ENCODE measurements at places on chromosomes 11 and 22.

DNA sequence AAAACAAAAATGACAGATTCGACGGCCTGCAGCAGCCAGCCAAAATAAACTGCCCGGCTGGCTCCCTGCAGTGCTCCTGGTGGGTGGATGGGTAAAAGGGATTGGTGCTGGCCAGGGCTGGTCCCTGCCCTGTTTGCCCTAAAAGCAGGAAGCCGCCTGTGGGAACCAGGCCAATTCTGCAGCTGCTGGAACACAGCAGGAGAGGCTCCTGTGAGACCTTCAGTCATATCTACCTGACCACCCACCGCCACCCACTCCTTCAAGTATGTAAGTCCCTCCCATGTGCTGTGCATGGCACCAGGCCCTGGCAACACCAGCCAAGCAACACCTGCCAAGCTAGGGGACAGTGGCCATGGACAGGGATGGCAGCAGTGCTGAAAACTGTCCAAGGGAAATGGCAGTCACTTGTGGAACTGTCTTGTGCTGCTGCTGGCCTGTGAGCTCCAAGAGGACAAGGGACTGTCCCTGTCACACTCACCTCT lies 48.7 kb upstream of the ARFGAP3 start:
- DNase-seq: no peak

- no peak for DNase-seq
Observed at GRCh38 chr11:7252683-7253213, 1.0 kb downstream of the SYT9 start.

DNA sequence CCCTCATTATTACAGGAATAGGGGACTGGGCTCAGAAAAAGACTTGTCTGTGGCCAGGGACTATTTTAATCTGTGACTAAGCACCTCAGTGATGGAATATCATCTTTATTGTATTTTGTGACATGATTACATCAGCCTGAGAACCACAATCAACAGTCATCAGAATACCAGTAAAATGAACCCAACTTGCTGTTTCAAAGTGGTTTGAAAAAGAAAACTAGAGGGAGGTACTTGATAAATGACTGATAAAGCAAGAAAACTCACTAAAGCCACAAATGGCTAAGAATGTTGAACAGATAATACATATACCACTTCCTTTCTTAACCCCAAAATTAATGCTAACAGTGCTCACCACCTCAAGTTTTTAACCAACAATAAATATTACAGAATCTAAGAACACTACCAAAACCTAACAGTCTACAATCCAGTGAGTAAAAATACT lies 155.7 kb downstream of the ATG16L2 start:
- DNase-seq: no peak

- DNase-seq: no peak
Observed at GRCh38 chr11:96168623-96169022, 174.4 kb downstream of the MAML2 start.

GRCh38 chr11:126543691-126544090 lies 188.2 kb downstream of the ST3GAL4 start:
- no peak for DNase-seq

DNA sequence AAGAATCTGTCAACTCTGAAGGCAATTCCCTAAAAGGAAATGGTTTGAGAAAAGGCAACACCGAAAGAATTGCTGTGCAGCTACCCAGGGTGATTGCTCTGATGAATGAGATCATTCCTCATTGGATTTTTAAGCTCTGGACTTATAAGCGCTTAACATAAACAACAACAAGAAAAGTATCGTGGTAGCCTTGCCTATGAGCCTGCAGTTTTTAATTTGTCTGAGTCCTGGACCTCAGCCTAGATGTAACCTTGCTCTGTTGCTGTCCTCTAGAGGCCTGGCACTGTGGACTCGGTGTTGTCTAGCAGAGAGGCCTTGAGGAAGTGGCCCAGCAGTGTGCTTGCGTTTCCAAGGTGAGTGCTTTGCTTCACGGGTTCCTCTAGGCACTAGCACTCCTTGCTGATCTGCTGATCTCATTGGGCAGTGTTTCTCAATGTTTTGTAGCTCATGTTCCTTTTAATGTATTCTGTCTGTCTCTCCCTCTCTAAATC lies 20.4 kb downstream of the CCDC81 start:
- DNase-seq: no peak

DNA sequence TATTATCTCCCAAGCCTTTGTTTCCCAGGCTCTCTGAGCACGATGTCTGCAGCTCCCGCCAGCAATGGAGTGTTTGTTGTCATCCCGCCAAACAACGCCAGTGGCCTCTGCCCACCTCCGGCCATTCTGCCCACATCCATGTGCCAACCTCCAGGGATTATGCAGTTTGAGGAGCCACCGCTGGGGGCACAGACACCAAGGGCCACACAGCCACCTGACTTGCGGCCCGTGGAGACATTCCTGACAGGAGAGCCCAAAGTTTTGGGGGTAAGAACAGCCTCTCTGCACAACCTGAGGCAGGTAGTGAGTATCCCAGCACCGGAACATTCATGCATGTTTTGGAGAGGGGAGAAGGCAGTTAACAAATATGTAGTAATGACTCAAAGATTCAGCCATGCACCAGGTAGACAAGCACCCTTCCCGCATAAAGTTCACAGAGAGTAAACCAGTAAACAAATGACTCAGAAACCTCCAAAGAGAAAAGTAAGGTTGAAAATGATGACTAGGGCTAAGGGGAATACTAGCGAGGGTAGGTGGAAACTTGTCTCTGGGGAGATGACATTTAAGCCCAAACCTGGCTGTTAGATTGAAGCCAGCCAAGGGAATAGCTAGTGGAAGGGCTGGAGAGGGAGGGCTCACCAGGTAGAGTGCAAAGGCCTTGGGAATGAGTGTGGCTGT lies 7.2 kb downstream of the MS4A15 start:
- DNase-seq: no peak

DNA sequence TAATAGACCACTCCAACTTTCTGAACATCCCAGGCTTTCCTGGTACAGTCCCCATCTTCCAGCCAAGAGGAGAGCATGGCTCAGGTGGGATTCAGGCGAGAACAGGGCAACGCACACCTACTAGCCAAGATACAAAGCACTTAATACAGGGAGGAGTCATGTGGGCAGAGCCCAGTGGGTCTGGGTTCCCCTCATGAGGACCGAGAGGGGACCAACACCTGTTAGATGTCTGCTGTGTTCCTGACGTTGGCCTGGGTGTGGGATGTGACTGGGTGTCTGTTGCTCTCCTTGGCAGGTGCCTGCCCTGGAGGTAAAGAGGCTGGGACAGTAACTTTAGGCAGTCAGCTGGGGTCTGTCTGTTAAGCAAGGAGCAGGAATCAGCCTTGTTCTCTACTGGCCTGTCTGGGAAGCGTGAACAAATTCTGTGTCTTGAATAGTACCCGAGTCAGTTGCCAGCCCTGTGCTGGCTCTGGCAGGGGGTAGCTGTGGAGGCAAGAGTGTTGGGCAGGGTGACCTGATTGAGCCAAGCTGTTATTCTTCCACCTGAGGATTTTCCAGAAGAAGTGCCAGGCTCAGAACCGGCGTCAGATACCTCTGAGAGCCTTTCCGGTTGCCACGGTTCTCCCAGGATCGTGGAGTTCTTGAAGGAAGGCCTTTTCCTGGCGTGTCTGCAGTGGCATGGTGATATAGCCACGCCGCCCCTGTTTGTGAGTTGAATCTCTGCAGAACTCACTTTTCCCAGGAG lies 56.3 kb downstream of the BCR start:
- no peak for DNase-seq

DNA sequence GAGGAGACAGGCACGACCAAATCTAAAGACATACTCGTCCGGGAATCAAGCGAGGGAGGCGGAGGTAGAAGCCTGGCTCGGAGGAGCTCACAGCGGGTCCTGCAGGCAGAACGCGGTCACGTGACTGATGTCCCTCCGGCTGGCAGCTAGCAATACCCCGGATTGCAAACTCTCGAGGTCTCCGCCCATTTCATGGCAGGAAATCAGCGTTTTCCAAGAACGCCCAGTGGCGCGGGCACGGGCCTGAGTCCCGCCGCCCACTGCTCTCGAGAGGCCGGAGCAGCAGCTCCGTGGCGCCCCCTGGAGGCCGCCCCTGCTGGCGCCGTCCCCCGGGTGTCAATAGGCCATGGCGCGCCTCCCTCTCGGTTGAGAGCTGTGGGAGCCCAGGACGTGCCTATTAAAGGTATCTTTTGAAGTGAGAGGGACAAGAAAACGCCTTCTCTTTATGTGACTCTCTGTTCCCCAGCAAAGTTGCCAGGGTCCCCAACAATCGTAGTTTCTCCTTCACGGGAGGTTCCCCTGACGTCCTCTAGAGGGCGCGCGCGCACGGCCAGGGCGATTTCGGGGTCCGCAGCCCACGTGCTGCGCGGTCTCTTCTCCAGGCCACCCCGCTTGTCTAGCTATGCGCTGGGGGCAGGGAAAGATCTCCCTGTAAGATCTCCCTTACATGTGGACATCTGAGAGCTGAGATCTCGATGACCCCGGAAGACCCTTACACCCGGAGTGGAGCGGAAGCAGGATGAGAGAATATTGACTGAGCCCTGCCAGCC lies 37.3 kb upstream of the RBFOX2 start:
- DNase-seq: peak; percentile 53

- DNase-seq: no peak
Observed at GRCh38 chr11:119153049-119153818, 4.4 kb downstream of the ABCG4 start.

GRCh38 chr11:2434008-2434407 lies 10.3 kb downstream of the TRPM5 start:
- no peak for DNase-seq

- DNase-seq: no peak
Observed at GRCh38 chr11:61602775-61603569, 22.1 kb upstream of the SYT7 start.

- no peak for DNase-seq
Observed at GRCh38 chr22:43826142-43827002, 14.3 kb upstream of the EFCAB6 start.
